Daoy (cell line): ENCODE measurements at places on chromosomes 3 and 15. TPM values are rescaled to one million over a fixed set of nuclear protein-coding genes. Genes with fewer than 3 reads are reported as not detected.
A peak's percentile ranks its signal among the peaks of the same experiment; 100 is the strongest.

ELL3 gene
- total RNA-seq = 1.2 TPM in 1 of 2 replicates, not detected in the other

CHRFAM7A gene
- total RNA-seq = 8.4 and 17.5 TPM in 2 replicates

MAPKBP1 gene
- 3.7 and 4.3 TPM in 2 replicates for total RNA-seq

DAPK2 gene
- 1.5 and 1.9 TPM in 2 replicates for total RNA-seq

SLC9C1 gene
- total RNA-seq = not detected in 2 replicates

GNB5 gene
- total RNA-seq = 35.4 and 60.7 TPM in 2 replicates

PRR20G gene
- total RNA-seq = not detected in 2 replicates

ALG1L2 gene
- total RNA-seq = not detected in 2 replicates

TEX55 gene
- not detected in 2 replicates for total RNA-seq

LRTM1 gene
- total RNA-seq = not detected in 2 replicates

KLHL25 gene
- total RNA-seq = 2.8 and 4.1 TPM in 2 replicates

GRCh38 chr3:88809993-88810392 lies 297.4 kb upstream of the EPHA3 start:
- DNase-seq = no peak

DNA sequence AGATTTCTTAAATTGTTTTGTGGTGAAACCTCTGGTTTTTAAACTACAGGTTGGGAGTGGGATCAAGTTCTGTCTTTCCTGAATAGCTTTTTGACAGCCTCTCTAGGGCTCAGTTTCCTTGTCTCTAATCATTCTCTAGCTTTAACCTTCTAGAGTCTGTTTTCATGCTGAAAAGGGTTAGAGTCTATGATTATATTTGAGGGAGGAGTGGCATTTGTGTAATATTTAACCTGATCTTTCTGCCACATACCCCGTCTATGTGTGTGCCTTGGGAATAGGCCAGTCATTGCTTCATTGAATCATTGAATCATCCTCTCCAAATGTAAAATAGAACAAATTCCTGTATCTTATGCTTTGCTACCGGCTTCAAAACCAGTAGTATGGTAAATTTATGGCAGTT lies 204.9 kb downstream of the KLHL25 start:
- no peak for DNase-seq

DNA sequence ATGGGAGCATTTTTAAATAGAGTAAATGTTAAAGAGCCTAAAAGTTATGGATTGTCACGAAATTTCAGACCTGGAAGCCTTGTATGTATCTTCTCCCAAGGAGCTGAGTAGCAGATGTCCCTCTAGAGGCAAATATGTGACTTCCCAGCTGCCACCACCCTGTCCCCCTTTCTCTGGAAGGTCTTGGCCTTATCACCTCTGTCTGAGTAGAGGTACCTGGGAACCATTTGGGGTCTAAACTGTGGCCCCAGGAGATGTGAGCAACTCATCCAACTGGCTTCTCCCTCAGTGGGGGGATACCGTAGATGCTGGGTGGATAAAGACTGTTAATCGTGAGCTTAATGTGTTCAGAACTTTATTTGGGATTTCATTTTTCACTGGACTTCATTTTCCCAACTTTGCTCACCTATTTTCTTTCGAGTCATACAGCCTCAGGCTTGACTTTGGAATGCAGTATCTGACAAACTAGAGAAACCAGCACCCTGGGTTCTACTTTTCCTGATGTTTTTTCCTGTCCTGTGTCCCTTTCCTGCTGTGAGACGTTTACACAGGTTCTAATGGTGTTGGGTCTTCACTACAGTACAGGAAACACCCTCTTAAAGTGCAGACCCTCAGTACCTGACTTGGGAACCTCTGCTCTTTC lies 53.3 kb upstream of the CCR4 start:
- no peak for DNase-seq

GRCh38 chr3:44309500-44309899 lies 29.1 kb upstream of the TCAIM start:
- no peak for DNase-seq

DNA sequence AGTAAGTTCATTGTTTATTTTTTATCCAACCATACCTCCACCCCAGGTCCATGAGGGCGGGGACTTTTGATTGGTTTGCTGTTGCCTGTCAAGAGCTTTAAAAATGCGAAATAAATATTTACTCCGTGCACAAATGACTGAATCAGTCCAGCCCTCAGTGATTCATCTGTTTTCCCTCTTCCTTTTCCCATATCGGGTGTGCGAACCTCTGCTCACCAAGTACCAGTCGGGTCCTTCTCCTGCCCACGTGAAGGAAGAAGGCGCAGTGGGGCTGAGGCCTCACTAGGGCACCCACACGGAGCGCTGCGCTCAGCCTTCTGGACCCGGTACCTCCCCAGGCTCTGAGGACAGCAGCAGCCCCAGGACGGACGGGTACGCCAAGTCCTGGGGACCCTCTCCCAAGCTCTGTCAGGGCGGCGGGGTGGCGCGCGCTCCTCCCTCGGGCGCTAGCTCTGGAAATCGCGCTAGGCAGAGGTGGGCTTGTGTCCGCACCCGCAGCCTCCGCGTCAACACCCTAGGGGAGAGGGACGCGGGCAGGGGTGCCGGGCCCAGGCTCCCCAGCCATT lies 70.5 kb upstream of the EPHB3 start:
- peak; percentile 69 for DNase-seq

GRCh38 chr15:101808201-101808600 lies 3.8 kb upstream of the OR4F15 start:
- DNase-seq = peak; percentile 38

DNA sequence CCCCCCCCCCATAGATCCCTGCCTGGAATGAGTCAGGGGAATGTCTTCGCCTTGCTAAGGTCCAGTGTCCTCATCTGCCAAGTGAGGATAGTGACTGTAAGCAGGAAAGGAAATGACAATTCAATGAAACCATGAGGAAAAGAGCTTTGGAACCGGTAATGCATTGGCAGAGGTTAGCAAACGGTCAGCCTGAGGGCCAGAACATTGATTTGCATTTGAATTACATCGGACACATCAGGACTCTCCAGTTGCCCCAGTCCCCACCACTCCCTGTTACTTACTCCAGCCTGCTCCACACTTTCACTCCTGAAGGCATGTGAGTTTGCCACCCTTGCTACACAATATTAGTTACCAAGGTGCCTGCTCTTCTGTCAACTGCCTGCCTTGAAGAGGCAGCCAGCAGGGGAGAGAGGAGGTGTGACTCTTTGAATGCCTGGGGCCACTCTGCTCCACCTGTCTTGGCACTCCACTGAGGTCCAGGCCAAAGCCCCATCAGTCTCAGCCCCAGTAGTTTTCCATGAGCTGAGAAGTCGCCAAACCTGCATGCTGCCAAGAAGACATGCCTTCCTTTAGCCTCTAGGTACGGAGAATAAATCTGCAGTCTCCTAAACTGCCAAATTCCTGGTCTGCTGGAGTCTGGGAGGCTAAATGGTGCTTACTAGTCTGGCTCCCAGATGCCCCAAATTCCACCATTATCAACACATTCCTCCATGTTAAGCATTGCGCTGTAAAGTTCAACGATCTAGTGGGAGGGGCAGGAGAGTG lies 191.7 kb upstream of the TLE3 start:
- DNase-seq = no peak

DNA sequence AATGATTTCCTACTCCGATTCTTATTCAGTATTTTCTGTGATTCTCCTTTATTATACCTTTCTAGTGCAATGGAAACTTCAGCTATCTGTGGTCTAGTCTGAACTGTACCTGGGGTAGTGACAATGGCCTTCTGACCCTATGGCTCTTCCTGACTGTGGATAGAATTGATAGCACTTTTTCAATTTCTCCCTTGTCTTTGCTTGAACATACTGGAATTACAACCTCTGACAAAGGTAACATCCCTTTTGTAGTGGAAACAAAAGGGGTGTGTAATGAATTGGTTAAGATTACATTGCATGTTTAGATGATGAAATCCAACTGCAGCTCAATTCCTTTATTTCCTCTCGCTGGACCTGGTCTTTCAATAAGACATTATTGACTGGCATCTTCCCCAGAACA lies 21.0 kb upstream of the SOX2 start:
- DNase-seq = no peak

- DNase-seq = no peak
These were observed 10.4 kb downstream of the KPNA4 start for GRCh38 chr3:160554980-160555379.

- DNase-seq = no peak
These were observed 194.2 kb upstream of the ICE2 start for GRCh38 chr15:60673166-60673565.

DNA sequence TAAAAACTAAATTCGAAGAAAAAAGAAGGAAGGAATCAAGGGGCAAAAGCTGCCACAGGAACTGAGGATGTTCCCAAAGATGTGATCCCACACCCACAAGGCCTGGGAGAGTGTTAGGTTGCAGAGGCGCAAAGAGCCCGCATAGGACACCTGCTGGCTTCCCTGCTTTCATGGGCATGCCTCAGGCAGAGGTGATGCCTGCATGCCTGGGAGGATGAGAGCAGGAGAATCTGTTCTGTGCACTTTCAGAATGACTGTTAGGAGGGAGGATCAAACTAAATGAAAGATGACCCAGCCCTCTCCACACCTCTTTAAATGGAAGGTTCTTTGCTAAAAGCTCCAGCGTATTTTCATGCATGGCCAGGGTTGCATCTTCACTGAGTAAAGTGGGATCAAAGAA lies 162.4 kb downstream of the PLCL2 start:
- no peak for DNase-seq

DNA sequence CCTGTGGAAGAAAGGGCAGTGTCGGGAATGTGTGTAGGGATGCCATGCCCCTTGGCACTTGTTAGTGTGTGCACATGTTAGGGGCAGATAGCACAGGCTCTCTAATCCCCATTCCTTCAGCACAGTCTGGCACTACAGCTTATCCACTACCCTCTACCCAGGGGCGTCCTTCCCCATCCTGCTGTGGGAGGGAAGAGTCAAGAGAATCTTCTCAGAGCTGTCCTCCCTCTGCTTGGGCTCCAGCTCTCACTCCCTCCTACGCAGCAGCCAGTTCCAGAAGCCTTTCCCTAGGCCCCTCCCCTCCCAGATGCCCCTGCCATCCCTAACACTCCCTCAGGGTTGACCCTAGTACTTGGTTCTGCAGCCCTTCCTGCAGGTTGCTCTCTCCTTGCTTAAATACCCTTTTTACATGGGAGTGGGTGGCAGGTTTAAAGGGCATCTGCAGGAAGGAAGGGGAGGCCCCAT lies 815 bp upstream of the GRM2 start:
- no peak for DNase-seq

GRCh38 chr3:130345487-130346079 lies at the start of gene COL6A5:
Gene COL6A5 (plus strand): TSS chr3:130345672. CDS start chr3:130373639, 27,967 bp downstream.
- no peak for DNase-seq

GRCh38 chr3:17939157-17939556 lies 196.7 kb upstream of the TBC1D5 start:
- no peak for DNase-seq

DNA sequence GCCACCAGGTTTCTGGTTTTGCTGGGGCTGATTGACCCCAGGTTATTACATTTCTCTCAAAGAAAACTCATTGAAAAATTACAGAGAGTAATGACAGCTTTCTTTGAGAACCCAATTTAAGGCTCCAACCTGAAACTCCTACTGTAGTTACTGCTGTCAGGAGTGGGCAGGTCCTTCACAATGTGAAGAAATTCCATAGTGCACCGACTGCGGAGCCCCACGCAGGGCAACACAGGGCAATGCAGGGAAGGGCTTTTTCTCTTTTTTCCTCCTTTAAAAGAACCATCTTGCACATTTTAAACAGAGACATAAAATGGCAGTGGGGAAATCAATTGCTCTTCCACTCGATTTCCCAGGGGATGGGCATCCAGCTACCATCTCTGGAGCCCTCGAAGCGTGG lies 74.3 kb downstream of the NUP210 start:
- no peak for DNase-seq

GRCh38 chr3:171240504-171240835 lies 213.9 kb upstream of the SLC2A2 start:
- no peak for DNase-seq

DNA sequence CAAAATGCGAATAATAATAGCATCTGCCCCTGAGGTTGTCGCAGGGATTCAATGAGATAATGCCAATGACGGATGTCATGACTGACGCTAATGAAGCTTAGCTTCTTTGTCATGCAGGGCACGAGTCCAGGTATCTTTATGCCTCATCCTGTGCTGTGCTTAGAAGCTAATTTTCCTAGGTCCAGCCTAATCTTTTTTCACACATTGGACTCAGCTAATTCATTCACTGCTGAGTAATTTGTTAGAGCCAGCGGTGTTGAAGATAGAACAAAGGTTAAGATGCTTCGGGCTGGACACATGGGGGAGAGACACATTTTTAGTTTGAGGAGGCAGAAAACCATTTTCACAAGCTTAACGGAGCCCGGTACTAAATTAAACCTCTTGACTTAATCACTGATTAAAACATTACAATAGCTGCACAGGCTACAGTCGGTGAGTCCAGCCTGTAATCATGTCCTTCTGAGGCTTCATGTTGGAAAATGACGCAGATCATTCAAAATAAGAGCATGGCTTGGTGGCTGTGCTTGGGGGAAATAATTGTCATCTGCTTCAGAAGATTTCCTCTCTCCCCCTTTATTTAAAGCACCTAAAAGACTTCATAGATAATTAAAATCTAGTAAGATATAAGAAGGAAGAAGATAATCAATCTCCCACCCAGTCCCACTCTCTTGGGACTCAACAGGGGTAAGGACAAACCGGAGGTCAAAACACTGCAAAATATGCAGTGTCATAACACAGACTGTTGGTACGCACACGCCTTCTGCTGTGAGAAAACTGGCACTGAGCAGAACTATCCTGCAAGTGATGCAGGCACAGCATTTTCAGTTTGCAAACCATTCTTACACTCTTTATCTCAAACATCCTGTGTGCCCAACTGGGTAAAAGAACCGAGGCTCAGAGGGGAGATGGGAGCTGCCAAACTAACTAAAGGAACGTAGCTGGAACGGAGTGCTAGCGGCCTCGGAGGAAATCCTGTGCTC lies 3.3 kb upstream of the CCDC174 start:
- DNase-seq = no peak

DNA sequence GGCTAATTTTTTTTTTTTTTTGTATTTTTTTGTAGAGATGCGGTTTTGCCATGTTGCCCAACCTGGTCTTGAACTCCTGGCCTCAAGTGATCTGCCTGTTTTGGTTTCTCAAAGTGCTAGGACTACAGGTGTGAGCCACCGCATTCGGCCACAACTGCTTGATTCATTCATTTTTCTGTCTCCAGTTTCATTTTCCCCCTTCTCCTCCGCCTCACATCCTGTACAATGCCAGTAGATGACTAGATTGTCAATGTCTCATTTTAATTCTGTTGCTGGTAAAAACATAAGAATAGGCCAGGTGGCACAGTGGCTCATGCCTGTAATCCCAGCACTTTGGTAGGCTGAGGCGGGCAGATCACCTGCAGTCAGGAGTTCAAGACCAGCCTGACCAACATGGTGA lies 12.0 kb upstream of the ZNF592 start:
- DNase-seq = no peak
